Stimulated activated CD8-positive, alpha-beta memory T cell treated with anti-CD3 and anti-CD28 coated beads, Interleukin-4, amount 100 ng/mL, for 1 hour (primary cell): ENCODE measurements at places on chromosomes 3 and 15.

- no peak for DNase-seq
These were observed 137.4 kb upstream of the SLC7A14 start for GRCh38 chr3:170723241-170723640.

GRCh38 chr3:17176757-17177156, 292.0 kb downstream of the PLCL2 start:
- DNase-seq, result no peak

DNA sequence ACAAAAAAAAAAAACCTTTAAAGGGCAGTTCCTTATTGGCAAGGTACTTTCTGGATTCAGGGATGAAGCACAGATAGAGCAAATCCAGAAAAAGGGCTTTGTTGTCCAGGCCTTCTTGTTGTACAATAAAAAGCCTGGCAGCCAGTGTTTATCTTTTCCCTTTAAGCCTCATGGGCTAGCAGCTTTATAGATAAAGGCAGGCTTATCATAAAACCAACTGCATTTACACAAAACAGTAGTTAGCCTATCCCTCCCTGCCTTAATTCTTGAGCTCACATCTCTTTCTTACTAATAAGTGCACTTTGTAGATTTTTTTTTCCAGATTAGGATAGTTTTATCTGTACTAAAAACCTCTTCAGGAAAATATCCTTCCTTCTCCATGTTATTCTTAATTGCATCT, 662.8 kb upstream of the CCDC54 start:
- no peak for DNase-seq

DNA sequence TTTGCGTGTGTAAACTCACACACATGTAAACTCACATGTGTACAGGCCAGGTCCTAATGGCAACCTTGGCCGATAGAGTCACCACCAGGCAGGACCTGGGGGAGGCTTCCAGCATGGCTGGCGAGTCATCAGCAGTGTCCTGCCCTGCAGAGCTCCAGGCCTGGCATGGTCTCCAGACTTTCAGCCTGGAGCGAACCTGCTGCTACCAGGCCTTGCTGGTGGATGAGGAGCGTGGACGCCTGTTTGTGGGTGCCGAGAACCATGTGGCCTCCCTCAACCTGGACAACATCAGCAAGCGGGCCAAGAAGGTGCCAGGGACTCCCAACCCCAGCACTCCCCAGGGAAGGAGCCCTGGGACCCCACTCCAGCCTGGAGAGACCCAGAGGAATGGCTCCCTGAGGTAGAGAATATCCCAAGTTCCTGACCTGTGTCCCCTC, 1.0 kb downstream of the SEMA3B start:
- no peak for DNase-seq

DNA sequence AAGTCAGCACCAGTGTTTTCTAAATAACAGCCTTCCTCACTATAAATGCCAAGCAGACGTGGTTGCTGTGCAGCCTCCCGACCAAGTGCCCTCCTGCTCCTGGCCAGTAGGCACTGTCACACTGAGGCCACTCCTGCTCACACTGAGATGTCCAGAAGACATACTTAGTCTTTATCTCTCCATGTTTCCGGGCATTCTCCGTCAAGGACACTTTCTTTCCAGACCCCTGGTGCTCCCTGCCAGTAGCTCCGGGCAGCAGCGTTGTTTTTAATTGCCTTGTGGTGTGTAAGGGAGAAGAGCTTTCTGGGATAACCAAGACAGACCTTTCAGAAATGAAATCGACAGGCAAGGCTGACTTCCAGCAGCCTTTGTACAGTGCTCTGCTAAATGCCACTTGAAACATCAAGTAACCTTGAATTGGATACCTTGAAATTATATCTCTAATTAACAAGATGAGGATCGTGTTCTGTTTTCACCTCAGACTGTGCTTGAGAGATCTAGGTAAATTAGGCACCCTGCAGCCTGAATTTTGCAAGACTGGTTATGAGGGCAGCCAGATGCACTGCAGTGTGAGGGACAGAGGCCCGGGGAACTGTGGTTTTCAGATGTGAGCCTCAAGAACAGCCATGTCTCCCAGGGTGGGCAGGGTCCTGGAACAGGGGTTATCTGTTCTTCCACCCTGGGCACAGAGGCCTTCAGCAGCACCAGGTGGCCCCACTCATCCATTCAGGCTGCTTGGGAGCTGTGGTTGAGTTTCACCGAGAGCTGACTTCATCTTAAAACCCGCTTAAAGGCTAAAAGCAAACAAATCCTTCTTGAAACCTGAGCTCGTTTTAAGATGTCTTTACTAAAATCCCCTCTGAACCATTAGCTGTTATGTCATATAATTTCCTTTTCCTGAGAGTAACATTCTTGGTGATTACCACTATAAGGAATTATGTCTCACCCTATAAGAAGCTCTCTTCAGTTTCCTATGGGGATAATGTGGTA, 105.5 kb upstream of the IL12A start:
- DNase-seq, result no peak

GRCh38 chr3:66052721-66053549, 14.2 kb upstream of the MAGI1 start:
- DNase-seq, result no peak

GRCh38 chr3:170203457-170203856, 18.8 kb upstream of the PRKCI start:
- no peak for DNase-seq

- no peak for DNase-seq
These were observed 5.5 kb downstream of the AP3S2 start for GRCh38 chr15:89888214-89888804.

GRCh38 chr3:112459750-112460149, 39.5 kb downstream of the BTLA start:
- DNase-seq, result no peak

- no peak for DNase-seq
These were observed 6.8 kb upstream of the TXNRD3 start for GRCh38 chr3:126661532-126662364.

DNA sequence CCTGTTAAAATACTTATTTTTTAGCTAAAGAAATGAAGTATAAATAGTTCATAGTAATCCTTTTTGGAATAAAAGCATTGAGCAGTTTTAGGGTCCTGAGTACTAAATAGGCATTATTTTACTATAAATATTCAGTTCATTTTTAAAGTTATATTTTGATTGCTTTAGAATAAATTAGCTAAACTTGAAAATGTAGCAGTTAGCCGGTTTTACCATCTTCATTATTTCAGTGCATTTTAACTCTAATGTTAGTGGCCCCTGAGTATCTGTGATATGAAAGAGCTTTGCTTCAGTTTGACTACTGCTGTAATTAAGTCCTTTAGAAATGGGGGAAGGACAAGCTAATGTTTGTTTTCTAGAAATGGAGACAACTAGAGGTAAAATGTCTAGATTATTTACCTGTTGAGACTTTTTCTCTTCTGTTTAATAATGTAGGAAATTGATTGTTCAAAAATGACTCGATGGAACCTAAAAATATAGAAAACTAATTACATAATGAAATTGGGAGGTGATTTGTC, 3.6 kb downstream of the SMC4 start:
- DNase-seq, result no peak

GRCh38 chr3:42014921-42015533, 53.1 kb upstream of the ULK4 start:
- no peak for DNase-seq

DNA sequence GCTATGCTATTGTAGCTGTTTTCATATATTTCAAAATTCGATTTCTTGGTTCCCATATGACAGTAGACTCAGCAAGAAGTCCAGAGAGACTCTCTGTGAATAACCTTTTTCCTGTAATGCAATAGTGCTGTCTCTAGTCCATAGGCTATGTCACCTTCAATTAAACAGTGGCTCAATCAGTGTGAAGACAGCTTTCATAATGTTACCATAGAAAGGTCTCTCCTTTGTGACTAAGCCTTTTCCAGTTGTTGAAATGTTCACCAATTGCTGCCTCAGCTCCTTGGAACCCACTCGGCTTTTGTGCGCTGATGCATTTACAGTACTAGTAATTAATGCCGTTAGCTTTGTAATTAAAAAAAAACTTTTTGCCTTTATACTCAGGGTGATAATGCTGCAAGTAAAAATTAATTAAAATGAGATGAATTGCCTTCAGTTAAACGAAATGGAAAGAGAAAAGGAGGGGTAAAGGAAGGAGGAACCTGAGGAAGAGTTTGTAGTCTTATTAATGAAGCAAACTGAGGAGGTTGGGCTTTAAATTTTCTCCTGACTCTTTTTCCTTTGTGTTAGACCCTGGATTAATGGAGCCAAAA, 214.8 kb downstream of the LSAMP start:
- no peak for DNase-seq

DNA sequence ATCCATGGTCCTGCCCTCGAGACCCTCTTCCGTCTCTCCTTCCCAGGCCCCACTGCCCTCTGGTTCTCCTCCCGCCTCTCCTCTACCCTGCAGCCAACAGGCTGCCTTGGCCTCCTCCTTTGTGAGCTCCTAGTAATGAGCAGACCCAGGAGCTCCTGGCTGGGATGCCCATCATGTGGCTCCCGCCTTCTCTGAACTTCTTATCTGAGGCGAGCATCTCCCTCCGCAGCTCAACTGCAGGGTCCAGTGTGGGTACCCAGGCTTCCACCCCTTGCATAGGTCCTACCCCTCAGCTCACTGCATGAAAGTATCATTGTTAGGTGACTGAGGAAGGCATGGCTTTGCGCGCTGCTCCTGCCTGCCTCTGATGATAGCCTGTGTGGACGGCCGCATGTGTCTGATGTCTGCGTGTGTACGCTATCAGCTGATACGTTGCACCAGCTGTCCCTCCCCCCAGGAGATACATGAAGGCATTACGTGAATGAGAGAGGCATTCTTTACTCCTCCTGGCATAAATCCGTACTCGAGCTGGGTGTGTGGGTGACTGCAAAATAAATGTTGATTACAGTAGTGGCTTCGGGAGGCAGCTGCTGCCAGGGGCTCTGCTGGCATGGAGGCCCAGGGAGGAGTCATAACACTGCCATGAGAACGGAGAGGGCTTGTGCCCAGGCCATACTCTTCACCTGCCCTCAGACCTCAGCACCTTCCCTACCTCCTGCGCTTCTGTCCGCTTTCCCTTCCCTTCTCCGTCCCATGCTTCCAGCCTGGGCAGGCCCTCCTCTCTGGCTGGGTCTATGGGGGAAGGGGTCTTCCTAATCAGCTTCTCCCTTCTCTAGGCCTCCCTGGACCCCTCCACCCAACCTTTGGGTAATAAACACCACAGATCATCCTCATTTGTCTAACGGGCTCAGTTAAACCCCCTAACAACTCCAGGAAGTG, 48.8 kb downstream of the ZNF710 start:
- no peak for DNase-seq

GRCh38 chr3:33058765-33059164, 38.2 kb downstream of the GLB1 start:
- DNase-seq, result no peak

DNA sequence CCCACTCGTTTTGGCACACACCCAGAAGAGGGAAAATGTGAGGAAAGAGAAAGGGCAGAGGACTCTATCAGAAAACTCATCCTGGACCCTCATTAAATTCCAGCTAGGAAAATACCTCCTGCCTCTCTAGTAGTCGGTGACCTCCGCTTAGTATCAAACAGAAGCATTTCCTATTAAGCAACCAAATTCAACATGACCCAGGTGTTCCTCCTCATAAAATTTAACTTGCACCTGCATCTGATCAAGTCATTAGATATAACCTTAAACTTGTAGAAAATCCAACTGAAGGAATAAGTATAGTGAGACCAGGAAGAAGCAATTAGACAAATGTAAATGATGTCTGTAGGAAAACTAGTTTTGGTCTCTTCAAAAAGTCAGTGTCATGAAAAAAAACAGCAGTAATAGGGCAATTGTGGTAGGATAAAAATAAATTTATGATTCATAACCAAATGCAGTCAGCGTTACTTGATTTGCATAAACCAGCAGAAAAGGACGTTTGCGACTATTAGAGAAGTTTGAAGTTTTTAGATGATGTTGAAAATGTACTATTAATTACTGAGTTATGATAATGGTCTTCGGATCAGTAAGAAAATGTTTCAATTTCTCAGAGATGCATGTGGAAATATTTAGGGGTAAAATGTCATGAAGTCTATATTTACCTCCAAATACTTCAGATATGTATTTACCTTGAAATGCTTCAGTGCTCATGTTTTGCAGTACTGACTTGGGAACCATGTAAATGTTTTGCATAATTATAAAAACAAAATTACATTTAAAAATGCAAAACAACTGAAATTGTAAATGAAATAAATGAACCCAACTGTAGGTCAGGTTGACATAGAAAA, 44.6 kb downstream of the LDHAL6B start:
- DNase-seq, result no peak

DNA sequence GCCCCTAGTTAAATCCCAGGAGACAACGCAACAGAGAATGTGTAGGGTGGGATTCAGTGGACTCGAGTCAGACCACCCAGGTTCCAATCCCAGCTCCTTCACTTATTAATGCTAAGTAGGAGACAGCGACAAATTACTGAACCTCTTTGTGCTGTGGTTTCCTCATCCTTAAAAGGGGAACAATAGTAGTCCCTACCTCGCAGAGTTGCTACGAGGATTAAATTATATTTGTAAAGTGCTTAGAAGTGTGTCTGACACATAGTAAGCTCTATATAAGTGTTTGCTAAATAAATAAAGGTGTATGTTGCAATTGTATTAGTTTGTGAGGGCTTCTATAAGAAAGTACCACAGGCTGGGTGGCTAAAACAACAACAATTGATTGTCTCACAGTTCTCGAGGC, 58.0 kb upstream of the PPARG start:
- DNase-seq, result no peak

- DNase-seq, result no peak
These were observed 51.7 kb upstream of the HES1 start for GRCh38 chr3:194084284-194084683.

DNA sequence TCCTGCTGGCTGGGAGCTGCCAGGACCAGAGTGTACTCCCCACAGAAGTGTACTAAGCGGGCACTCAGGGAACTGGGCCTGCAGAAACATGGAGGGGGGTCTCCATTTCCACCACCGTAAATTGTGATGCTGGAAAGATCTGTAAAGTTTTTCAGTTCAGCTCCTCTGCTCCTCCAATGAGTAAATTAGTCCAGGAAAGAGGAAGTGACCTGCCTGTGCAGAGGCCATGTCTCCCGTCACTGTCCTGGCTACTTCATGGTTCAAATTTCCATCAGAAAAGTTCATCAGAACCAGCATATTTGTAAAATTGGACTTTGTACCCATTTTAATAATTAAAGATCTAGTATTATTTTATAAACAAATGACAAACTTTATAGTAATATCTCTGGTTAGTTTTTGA, 226.7 kb upstream of the THBS1 start:
- DNase-seq, result no peak

GRCh38 chr15:91867581-91868026, 14.1 kb downstream of the SLCO3A1 start:
- DNase-seq, result no peak

DNA sequence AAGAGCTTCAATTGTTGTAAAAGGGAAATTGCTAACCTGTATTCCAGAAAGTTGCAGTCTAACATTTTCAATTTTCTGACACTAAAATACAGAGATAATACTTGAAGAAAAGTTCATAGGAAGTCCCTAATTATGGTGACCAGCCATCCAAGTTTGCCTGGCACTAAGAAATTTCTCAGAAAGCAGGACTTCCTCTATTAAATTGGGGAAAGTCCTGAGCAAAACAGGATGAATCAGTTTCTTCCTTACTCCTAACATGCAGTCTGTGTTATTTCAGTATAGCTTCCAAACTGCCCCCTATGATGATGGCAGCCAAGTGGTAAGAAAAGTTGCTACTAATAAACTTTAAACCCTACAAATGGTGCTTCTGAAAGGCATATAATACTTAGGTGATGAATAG, 133.5 kb upstream of the SGO1 start:
- DNase-seq, result no peak
